NCI-H1105 treated with DMSO at 0.1 percent for 48 hours (cell line): ENCODE measurements at places on chromosomes 2 and 18.

DNA sequence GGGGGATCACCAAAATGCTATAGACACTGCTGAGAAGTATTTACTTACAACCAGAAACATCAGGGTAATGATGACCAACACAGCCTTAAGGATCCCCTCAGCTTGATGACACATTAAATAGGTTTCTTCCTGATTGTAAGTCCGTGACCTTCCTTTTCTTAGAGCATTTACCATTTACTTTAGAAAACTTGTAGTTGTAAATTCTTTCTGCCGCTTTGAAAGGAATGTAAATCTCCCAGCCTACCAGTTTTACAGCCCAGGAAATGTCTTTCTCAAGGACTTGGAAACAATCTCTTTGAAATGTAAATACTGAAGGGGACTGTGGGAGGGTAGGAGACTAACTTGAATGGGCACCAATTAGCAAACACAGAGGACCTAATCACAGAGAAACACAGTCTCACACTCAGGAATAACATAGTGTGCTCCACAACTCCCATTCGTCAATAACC is 278.6 kb downstream of the DSC3 start:
- DNase-seq = no peak

GRCh38 chr2:46232860-46233259 is 64.3 kb upstream of the EPAS1 start:
- DNase-seq = no peak

DNA sequence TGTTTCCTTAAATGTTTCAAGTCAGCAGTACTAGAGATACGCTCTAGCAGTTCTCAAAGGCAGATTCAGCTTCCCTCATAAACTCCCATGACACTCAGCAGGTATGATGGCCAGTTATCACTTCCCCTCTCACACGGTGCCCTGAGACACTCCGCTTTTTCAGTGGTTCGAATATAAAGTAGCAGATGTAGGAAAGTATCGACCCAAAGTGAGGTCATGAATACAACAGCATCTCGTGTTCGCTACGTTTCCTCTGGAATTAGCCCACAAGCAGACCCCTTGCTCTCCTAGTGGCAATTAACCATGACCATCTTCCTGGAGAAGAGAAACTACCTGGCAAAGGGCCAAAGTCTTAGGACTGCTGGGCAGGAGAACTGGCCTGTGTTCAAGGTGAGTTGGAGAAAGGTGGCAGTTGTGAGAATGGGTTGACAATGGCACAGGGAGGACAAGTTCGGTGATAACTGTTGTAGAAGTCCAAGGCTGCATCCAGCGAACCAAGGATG is 9.3 kb upstream of the AGBL5 start:
- peak; percentile 8 for DNase-seq

DNA sequence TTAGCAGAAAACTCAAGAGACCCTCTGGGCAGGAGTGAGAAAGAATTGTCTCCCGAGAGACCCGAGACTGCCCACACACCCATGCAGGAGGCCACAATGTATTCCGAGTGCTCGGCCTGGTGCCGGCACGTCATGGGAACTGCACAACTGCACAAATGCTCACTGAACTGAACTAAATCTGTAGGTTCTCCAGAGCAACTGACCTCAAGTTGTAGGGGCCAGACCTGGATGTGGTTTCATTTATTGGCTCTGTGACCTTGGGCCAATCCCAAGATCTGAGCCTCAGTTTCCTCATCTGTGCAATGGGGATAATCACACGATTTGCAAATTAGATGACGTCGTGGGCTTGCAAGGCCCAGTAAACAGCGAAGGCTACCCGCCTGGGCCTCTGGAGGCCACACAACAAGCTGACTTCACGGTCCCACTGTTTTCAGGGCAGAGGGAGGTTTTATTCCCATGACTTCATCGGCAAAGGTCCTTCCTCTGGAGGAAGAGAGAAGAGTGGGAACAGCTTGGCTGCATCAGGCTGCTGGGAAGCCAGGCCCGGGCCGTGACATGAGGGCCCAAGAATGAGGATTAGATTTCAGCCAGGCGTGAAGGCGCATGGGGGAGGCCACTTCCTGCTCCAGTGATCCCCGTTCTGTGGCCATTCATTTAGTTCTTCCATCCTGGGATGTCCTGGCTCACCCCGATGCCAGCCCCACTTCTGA is 3.6 kb upstream of the ERFE start:
- no peak for DNase-seq

DNA sequence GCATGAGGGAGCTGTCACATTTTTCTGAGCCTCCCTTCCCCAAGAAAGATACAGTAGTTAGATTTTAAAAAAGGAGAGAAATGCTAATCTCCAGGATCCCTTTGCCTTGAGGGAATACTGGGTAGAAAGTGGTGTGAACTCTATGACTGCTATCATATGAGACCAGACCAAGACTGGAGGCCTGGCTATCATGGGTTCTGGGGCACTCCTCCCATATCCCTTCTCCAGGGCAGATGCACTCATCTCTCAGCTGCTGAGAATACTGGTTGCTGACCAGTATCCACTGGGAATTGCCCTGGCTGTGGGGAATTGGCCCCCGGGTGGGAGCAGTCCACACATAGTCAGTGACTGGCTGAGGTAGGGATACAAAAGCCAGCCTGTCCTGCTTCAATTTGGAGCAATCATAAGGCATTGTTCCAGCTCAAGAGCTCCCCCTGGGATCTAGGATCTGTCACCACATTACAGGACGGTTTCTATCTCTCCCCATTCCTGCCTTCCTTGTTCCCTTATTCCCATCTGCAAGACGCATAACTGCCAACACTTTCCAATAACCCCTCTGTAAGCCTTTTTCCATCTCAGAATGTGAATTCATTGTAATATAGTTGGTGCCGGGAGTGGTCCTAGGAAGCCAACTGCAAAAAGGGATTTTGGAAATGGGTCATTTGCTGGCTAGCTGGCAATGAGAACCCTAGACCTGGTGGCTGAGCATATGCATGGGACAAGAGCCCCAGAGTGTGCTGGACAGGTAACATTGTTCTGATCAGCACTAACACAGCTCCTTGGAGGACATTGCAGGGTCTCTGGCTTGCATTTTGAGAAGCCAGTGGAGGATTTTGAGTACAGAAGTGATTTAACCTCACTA is 35.4 kb upstream of the REEP1 start:
- peak; percentile 20 for DNase-seq

- DNase-seq = no peak
Measured at GRCh38 chr2:199602896-199603717, 145.4 kb upstream of the SATB2 start.

DNA sequence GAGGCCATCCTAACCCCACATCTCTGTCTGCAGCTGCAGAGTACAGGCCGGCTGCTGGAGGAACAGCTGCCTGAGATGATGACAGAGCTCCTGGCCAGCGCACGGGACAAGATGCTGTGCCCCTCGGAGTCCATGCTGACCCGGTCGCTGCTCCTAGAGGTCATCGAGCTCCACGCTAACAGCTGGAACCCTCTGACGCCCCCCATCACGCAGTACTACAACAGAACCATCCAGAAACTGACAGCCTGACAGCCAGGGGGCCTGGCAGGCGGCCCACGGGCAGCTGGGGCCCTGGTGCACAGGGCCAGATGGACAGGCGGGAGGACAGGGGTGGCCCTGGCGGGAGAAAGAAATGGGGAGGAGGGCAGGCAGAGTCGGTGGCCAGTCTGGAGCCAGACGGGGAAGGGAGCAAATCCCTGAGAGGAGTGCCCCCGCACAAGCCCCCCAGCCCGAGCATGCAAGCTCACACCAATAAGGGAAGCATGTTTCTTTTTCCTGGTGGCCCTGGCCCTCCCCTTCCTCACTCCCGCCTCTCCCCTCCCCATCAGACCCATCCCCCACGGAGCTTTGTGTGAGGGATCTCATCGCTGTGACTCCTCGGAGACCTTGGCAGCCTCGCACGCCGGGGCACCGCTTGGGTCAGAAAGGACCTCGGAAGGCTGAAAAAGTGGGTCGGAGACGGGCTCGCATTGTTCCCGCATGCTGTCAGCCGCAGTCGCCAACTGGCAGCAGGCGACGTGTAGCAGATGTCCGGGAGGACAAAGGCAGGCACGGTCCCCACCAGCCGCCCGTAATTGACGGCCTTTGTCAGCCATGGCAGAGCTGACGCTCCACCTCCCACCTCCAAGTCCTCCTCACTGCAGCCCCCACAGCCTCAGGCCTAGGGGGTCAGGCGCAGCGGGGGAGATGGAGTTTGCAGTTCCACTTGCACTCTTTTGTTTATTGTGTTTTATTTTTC is 91.2 kb downstream of the SMAD7 start:
- DNase-seq = no peak

DNA sequence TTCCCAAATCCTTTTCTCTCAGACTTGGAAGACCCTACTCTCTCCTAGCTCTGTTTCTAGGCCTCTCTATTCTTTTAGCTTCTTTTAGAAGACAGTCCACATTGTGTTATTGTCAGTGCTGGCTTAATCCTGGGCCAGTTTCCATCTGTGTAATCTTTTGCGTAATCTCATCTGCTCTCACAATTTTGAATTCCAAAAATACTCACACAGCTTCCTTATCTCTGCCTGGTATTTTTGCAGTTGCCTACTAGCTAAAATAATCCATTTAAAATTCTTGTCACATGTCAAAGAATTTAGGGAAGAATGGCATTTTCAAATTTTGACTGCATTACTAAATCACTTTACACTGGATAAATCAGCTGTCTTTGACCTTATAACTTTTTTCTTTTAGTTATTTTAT is 200.6 kb upstream of the MEX3C start:
- DNase-seq = no peak

DNA sequence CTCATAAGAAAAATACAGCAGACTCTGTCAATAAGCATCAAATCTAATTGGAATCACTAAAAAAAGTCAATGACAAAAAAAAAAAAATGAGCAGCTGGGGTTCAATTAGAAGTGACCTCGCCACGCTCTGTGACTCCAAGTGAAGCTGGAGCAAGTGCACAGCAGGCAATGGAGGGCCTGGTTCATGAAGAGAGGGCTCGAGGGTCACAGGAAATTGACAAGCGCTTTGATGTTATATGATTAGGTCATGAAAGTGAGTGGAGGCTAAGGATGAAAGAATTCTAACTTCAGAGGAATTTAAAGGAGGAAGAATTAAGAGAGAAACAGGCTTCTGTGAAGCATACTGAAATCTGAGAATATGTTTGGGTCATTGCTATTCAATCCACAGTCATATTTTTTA is 85.4 kb upstream of the TMEM18 start:
- no peak for DNase-seq

- DNase-seq = no peak
Measured at GRCh38 chr18:48875314-48875941, 75.3 kb downstream of the SMAD7 start.

DNA sequence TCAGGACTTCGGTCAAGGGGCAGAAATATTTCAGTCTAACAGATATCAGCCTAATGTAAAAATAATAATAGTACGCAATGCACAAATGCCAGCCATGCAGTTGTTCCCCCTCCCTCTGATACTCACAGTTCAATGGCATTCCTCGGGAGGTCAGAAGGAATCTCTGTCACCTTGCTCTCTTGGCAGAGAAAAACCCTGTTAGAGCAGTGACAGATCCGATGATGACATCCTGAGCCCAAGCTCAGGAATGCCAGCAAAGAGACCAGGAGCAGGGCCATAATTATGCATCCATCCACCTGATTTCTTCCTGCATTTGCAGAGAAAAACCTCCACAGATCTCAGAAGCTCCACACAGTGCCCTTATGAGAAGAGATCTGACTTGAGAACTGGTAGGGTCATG is at the start of gene FSHR:
FSHR (minus strand) TSS at position 376 of the 400 bp plus-strand sequence; CDS start at position 278, 98 bp downstream.
- no peak for DNase-seq

- DNase-seq = no peak
Measured at GRCh38 chr2:38181806-38182491, 106.0 kb upstream of the CYP1B1 start.

DNA sequence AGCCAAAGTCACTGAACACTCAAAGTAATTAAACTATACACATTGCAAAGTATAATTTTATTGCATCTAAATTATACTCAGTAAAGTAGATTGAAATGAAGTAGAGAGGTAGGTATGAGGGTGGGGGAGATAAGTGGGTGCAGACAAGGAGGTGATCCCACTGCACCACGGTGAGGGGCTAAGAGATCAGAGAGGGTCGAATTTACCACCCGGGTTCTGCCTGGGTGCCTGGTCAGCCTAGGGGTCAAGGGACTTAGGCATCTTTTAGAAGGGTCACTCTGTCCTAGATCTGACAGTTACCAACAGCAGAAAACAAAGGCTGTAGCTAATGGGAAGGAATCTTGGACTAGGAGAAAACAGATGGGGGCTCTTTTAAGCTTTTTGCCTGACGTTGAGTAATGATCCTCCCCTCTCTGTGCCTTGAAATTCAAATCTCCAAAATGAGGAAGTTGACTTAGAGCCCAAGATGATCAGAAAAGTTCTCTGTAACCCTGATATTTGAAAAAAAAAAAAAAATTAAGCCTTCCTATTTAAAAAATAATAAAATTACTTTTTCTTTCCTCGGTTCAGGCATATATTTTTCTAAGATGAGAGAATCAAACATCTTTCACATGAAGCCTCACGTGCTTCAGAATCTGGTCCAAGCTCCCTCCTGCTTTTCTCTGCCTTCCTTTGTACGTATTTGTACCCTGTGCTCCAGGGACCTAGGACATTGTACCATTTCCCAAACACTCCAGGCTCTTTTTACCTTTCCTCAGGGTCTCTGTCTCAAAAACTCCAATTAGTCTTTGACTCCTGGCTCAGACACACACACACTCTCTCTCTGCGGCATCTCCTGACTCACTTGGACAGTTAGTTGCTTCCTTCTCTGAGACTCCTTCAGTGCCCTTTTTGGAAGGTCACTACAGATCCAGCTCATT is 353.9 kb downstream of the CYRIA start:
- no peak for DNase-seq

DNA sequence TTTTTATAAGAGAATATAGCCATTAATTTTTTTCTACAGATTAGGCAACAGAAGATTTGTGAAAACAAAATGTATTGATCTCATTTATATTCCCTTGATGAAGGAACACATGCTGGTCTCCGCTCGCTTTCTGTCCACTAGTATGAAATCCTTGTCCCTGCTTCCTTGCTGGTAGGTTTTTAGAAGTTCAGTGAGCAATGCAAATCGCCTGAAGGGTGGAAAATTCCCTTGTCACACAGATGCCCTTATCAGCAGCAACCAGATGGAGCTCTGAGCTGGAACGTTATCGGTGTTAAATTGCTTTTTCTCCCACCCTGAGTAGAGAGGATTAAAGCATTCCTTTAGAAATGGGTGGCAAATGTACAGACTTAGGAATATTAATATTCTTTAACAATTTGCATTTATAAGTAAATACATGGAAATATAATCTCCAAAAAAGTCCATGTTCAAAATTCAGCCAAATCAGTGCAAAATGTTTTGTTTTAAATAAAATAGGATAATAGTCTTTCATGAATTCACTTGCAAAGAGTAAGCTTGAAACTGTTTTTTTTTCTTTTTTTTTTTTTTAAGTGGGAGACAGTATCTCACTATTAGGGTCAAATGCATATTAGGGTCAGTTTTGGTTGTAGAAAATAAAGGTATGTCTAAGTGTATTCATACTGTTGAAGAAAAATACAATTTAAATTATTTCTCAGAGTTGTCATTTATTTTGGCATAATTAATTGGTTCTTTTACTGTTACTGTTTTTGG is 164.0 kb upstream of the MYO3B start:
- no peak for DNase-seq
